Activated T-helper 1 cell treated with anti-CD3 and anti-CD28 coated beads, Interleukin-2, amount 50 U/mL, for 16 hours (primary cell): ENCODE measurements at places on chromosomes 6 and 20.

- no peak for DNase-seq
Observed at GRCh38 chr6:11236076-11236750, 3.7 kb upstream of the NEDD9 start.

DNA sequence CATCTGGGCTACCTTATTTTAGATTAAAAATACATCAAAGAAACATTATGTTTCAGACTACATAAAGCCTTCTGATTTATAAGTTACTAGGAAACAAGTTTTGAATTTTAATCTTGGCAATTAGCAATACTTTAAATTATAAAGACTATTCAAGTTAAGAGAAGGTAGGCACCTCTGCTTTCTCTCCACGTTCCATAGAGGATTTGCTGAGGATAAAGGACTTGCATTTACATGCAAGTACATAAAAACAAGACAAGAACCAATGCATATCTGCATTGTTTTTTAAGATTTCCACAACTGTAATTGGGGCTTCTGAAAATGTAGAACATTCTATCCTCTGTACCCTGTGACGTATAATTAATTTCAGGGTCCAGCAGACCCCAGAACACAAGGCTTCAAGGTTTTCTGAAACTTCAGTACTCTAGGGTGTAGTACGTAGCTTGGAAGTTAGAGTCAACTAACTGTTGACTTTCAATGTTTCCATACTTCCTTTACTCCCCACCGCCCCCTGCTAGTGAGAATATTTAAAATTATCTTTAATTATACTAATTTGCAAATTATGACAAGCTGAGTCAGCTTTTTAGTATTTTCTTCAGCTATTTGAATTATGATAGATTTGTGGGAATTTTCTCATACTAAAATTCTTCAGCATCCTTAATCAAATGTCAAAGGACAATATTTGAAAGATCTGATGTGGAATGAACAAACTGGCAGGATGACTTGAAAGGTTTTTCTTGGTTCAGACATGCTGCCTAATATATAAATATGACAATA is 82.8 kb downstream of the PKIB start:
- no peak for DNase-seq

DNA sequence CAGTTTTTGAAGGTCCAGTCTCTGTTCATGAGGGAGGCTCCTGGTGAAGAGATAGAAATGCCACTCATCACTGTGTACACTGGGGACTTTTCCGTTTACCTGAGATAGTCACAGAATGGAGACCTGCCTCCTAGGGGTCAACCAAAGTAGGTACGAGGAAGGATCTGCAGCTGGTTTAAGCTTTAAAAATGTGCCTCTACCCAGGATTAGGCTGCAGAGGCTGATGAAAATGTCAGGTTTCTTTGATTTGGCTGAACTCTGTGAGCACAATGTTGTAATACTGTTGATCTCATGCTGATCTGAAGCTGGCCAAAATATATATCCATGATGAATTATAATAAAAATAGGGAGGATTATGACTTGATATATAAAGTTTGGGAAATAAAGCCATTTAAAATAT is 182.7 kb downstream of the ADAT2 start:
- DNase-seq: no peak

- DNase-seq: no peak
Observed at GRCh38 chr6:123829302-123829953, 25.8 kb downstream of the NKAIN2 start.

- no peak for DNase-seq
Observed at GRCh38 chr20:10584371-10584770, 89.4 kb downstream of the JAG1 start.

- DNase-seq: no peak
Observed at GRCh38 chr6:145904868-145905267, 59.3 kb downstream of the SHPRH start.

DNA sequence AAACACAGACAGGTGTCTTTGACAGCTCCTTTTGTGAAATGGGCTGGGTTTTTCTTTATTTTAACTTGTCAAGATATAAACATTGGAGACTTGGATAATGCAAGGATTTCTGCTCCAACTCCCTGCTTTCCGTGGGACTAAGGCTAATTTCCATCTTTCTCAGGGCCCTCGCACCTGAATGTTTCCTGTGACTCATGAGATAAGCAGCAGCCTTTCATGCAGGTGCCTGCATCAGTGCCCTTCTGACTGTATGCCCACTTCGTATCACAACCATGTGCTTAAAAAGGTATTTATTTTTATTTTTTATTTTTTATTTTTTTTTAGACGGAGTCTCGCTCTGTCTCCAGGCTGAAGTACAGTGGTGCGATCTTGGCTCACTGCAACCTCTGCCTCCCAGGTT is 736.1 kb downstream of the DOK5 start:
- DNase-seq: no peak
